ENCODE measurements at places on chromosomes 3 and 15. TPM values are rescaled to one million over a fixed set of nuclear protein-coding genes. Genes with fewer than 3 reads are reported as not detected.

The FOXB1 gene
- not detected for polyA plus RNA-seq

The CFAP20DC gene
- 3.7 TPM for polyA plus RNA-seq

The CHRM5 gene
- 0.14 TPM for polyA plus RNA-seq

The CFAP92 gene
- polyA plus RNA-seq, result 1.7 TPM

The MAP1A gene
- polyA plus RNA-seq, result 9.3 TPM

The CPN2 gene
- 0.16 TPM for polyA plus RNA-seq

The TSC22D2 gene
- polyA plus RNA-seq, result 58.8 TPM

The PCYT1A gene
- polyA plus RNA-seq, result 37.8 TPM

The COL8A1 gene
- 61.1 TPM for polyA plus RNA-seq

The FBXO40 gene
- 0.03 TPM for polyA plus RNA-seq

The CX3CR1 gene
- polyA plus RNA-seq, result 1.7 TPM

The FBXO22 gene
- polyA plus RNA-seq, result 50.4 TPM

The C3orf38 gene
- polyA plus RNA-seq, result 26.4 TPM

All from left renal pelvis (tissue), 4 donors.